ENCODE measurements at places on chromosomes 12 and 14.

- DNase-seq = peak; percentile 69
Measured at GRCh38 chr12:108511633-108512540, 3.2 kb upstream of the FICD start.

- no peak for DNase-seq
Measured at GRCh38 chr14:53103636-53104340, 49.3 kb downstream of the DDHD1 start.

DNA sequence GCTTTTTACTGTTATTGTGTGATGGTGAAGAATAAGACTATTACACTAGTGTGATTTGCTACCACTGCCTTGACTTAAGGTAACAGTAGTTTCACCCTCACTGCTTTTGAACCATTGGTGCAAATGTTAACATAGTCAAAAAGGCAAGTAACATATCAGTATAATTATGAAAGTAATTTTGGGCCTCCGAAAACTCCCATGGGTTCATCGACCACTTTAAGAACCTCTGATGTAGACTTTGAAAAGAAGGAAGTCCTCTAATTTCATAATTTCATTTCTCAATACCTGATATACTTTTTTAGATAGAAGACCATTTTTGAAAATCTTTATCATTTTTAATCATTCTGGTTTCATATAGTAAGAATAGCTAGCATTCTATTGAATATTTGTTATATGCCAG lies 57.7 kb downstream of the ETNK1 start:
- DNase-seq = no peak

DNA sequence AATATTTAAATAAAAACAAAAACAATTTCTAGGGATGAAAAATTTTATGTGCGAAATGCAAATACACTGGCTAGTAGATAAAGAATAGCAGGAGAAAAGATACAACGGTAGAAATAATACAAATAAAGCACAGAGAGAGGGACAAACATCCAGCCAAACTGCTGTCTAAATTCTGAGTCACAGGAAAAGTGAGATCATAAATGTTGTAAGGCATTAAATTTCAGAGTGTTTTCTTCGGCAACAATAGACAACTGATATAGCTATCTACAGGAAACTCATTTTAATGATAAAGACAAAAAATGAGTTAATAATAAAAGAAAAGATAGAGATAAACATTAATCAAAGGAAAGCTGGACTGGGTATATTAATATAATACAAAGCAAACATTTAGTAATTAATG lies 122.2 kb downstream of the NTS start:
- DNase-seq = no peak

DNA sequence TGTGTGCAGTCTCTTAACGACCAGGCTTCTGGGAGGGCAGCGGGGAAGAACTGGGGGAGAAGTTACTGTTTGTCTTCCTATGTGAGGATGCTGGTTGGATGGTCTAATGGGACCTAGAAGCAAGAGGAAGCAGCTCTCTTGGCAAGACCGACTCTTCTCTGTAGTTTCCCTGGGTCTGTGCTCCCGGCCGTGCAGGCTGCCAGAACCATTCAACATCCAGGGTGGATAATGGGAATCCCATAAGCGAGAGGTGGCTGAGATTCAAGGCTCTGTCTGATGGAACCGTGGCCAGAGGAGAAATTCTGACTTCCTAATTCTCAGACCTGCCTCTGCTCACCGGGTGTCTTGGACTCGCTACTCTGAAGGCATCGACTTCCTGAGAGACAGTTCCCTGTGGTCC lies 561.0 kb upstream of the TBX3 start:
- DNase-seq = no peak

- no peak for DNase-seq
Measured at GRCh38 chr12:76444408-76444984, 96.3 kb upstream of the BBS10 start.

GRCh38 chr14:105023144-105023543 lies 2.3 kb upstream of the CDCA4 start:
- DNase-seq = no peak

- no peak for DNase-seq
Measured at GRCh38 chr12:114779186-114779585, 95.2 kb upstream of the TBX3 start.

DNA sequence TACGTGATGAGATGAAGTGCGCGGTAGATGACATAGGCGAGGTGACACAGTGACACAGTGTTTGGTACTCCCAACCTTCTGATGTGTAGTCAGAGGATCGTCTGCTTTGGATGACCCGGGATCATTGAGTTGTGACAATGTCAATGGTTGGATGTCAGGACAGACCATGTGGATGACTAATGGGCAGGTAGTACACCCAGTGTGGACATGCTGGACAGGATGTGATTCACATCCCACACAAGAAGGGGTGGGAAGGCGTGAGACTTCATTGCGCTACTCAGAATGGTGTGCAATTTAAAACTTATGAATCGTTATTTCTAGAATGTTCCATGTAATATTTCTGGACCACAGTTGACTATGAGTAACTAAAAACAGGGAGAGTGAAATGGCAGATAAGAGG lies 23.8 kb downstream of the MAP3K9 start:
- no peak for DNase-seq

DNA sequence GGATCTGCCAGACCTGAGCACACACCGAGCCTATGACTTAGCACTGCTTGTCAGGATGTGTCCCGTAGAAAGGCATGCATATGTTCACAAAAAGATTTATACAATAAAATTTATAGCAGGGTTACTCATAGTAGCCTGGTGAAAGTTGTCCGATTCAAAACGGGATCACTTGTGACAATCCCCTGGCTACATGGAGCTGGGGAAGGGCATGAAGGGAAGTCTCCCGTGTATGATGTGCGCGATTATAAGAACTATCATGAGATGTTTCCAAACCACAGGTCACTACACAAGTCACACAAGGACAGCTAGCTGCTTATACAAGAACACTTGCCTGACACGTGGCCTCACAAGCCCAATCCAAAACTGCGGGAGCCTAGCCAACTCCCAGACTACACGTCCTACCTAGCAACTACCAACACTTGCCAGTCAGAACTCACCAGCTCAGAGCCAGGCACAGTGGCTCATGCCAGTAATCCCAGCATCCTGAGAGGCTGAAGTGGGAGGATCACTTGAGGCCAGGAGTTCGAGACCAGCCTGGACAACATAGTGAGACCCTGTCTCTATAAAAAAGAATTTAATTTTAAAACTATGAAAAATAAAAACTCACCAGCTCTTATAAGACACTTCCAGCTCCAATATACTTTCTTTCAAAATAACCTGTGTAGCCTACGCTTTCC lies 7.5 kb upstream of the CDCA4 start:
- DNase-seq = no peak

DNA sequence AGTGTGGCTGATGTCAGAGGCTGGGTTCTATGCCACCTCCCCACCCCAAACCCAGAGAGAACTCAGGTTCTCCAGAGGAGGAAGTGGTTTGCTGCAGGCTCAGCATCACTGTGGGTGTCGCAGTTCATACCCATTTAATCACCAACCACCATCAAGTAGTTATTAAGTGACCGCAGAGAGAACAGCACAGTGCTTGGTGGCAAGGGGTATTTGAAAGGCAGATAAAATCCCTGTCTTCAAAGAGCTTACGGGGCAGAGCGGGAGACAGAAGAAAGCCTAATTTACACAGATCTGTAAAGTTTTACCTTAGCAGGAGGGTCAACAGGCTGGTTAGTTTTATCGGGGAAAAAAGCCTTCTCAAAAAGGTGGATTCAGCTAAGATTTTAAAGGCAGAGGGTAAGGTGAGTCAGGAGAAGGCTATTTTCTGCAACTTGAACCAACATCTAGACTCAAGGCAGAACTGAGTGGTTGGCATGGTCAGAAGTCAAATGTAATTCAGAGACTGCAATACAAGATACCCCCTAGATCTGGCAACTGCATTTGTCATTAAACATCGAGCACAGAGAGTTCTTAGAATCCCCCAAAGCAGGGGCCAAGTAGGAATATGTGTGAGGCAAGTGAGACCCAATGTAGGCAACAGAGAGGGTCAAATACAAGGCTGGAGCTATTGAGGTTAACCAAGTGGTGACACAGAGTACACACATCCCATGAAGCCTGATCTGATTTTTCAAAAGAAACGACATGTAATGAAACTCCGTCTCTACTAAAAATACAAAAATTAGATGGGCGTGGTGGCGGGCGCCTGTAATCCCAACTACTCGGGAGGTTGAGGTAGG lies 13.2 kb downstream of the PXN start:
- peak; percentile 42 for DNase-seq

DNA sequence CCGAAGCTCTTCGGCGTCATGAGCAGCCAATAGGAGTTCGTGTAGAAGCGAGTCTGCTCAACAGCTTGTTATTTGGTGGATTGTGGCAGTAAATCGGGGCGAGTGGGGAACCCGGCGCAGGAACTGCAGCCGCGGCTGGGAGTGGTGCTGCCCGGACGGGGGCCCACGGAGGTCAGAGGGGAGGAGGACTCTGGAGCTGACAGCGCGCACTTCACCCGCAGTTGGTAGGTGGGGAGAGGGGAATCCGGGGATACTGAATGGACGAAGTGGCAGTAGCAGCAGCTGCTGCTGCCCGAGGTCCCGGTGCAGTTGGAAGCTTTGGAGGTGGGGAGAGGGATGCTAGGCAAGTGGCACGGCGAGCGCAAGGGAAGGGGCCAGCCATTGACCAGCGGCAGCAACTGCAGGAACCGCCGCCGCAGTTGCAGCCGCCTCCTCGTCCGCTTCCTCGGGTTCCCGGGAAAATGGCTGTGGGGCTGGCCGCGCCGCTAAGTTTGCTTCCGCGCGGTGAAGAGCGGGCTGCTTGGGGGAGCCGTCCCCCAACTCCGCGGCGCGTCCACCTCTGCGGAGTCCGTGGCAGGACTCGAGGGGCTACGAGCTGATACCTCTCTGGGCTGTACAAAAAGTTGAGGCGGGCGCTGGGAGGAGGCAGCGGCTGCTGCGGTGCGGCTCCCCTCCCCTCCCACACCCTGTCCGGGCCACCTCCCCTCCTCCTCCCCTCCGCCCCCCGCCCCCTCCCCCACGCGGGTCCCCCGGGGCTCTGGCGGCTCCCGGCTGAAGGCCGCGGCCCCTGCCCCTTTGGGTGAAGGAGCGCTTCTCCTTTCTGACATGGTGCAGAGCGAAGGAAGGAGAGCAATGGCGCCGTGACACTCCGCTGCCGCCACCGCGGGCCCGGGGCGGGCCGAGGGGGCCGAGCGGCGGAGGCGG lies at the start of gene ARID4A:
Gene ARID4A (plus strand): TSS at position 79 of the 924 bp plus-strand sequence. CDS start 1,300 bp downstream, outside the sequence.
- DNase-seq = peak; percentile 61

GRCh38 chr12:55742719-55743405 lies at the start of gene GDF11:
Gene GDF11 (plus strand): TSS chr12:55743122. CDS start chr12:55743317, 195 bp downstream.
- DNase-seq = peak; percentile 64
